ENCODE measurements at places on chromosomes 6 and 20. TPM values are rescaled to one million over a fixed set of nuclear protein-coding genes. Genes with fewer than 3 reads are reported as not detected.

The TNXB gene
- 4.3 TPM for total RNA-seq

The SIRPA gene
- total RNA-seq: not detected

The HSPA12B gene
- not detected for total RNA-seq

The MAFB gene
- total RNA-seq: 0.83 TPM

The ENPP1 gene
- 34.8 TPM for total RNA-seq

The COL21A1 gene
- total RNA-seq: not detected

The ENPP4 gene
- total RNA-seq: 5.4 TPM

The PLA2G7 gene
- total RNA-seq: not detected
